ENCODE measurements at places on chromosomes 3 and 15.

GRCh38 chr3:182292591-182292990, 500.7 kb upstream of the ATP11B start:
- DNase-seq, result no peak

DNA sequence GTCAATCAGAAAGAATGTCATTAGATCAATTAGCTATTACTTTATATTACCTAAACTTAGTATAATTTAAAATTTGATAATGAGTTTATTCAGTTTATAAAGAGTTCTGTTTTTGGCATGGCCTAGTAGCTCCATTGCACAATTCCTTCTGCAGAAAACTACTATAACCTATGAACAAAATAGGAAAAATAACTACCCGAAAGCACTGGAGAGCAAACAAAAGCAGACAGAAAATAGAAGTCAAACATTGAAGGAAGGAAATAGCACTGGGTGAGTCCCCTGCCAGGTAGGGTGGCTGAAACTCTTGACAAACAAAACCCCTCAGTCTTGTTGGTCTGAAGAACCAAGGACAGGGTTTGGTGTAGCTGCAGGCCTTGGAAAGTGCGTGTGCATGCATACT, 37.5 kb downstream of the CMC1 start:
- no peak for DNase-seq

DNA sequence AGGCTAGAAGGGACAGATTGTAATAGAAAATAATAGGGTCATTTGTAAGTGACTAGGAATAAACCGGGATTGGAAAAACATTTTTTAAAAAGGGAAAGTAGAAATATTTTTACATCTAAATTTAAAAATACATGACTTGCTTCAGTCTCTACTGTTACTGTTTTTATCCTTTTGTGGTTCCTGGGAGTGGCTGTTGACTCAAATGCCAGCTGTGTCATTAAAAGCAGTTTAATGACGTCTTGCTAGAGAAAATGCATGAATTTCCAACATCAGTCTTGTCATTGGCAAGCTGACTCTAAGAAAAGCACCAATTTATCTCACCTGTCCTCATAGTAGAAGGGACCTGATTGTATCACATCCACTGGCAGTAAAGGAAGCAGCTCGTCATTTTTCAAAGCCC, 16.7 kb upstream of the LCMT2 start:
- no peak for DNase-seq

- no peak for DNase-seq
These were observed 217.5 kb upstream of the BHLHE40 start for GRCh38 chr3:4761759-4762158.

DNA sequence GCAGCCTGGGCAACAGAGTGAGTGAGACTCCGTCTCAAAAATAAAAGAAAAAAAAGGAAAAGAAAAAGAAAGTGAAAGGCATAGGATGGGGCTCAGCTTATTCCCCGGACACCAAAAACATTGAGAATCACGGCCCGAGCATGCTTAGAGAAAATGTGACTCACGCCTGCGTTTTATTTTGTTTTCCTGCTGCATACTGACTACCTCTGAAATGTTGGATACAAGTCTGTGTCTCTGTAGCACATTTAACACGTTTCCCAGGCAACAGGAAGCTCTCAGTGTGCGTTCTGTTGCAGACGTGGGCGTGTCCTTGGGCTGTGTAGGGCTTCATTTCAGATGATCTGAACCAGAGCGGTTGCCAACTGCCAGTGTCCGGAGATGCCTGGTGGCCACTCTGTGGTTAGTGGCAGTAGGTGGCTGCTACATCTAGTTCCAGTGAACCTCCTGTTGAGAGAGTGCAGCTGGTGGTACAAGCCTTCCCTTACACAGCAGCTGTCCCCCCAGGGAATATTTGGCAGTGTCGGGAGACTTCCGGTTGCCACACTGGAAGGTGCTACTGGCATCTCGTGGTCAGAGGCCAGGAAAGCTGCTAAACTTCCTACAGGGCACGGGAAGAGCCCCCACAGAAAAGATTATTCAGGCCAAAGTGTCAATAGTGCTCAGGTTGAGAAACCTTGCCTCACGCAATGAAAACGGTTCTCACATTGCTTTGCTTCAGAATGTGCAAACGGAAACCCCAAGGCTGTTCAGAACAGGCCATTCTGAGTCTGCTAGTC, 3.0 kb downstream of the SLC51A start:
- no peak for DNase-seq

- DNase-seq, result no peak
These were observed 644.2 kb downstream of the GRM7 start for GRCh38 chr3:7504886-7505775.

GRCh38 chr3:124837730-124838186, 49.4 kb downstream of the ITGB5 start:
- peak; percentile 44 for DNase-seq

DNA sequence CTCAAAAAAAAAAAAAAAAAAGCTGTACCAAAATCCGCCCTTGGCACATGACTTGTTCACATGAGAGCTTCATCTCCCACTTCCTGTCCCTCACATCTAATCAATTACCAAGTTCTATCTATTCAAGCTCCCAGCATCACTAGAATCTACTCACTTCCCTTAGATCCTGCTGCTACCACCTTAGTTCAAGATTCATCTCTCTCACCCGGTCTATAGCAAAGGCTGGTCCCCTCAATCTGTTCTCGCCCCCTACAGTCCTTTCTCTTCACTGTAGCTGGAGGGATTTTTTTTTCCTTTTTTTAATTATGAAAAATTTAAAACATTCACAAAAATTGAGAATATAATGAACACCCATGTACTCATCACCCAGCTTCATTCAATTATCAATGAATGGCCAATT, 16.7 kb upstream of the GPR160 start:
- DNase-seq, result no peak

DNA sequence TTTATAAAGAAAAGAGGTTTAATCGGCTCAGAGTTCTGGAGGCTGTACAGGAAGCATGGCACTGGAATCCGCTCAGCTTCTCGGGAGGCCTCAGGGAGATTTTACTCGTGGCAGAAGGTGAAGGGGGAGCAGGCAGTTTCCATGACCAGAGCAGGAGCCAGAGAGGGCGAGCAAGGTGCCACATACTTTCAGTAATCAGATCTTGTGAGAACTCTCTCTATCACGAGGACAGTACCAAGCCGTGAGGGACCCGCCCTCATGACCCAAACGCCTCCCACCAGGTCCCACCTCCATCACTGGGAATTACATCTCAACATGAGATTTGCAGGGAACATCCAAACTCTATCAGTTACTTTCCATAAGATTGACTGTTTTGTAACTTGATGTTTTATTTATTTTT, 70.7 kb upstream of the SYN2 start:
- no peak for DNase-seq

GRCh38 chr3:139120086-139121056, 75.7 kb upstream of the PRR23C start:
- no peak for DNase-seq

GRCh38 chr3:62833538-62833937, 41.7 kb downstream of the CADPS start:
- no peak for DNase-seq

DNA sequence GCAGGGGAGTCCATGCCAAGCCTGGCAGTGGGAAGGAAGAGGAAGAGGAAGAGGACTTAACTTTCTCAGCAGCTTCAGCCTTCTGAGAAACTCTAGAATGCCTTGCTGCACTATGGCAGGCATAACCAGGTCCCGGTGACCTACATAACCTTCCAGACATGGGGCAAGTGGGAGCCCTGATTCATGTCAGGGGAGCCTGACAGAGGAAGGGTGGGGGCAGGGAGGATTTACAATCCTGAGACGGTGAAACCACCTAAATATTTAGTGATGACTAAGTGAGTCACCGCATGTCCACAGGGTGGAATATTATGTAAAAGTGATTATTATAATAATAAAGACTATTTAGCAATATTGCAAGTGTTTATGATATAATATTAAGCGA, 46.7 kb downstream of the AMOTL2 start:
- DNase-seq, result no peak

- DNase-seq, result no peak
These were observed 2.8 kb upstream of the RPL24 start for GRCh38 chr3:101689286-101689685.

DNA sequence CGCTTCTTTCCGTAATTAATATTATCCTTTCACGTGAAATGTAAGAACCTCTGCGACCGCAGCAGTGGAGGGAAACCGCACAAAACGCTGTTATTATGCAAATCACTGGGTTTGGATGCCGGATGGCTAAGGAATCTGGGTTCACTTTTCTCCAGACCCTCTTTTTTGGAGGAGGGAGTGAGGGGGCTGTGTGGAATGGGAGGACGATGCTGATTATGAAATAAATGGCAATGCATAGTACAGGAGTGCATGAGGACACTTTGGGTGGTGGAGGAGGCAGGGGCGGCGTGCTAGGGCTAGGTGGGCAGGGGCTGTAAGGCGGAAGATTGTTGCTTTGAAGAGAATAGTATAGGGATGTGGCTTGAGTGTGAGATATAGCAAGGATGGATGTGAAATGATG, 1.8 kb downstream of the CADM2 start:
- DNase-seq, result no peak

- no peak for DNase-seq
These were observed 2.6 kb downstream of the LIPC start for GRCh38 chr15:58434334-58434875.

DNA sequence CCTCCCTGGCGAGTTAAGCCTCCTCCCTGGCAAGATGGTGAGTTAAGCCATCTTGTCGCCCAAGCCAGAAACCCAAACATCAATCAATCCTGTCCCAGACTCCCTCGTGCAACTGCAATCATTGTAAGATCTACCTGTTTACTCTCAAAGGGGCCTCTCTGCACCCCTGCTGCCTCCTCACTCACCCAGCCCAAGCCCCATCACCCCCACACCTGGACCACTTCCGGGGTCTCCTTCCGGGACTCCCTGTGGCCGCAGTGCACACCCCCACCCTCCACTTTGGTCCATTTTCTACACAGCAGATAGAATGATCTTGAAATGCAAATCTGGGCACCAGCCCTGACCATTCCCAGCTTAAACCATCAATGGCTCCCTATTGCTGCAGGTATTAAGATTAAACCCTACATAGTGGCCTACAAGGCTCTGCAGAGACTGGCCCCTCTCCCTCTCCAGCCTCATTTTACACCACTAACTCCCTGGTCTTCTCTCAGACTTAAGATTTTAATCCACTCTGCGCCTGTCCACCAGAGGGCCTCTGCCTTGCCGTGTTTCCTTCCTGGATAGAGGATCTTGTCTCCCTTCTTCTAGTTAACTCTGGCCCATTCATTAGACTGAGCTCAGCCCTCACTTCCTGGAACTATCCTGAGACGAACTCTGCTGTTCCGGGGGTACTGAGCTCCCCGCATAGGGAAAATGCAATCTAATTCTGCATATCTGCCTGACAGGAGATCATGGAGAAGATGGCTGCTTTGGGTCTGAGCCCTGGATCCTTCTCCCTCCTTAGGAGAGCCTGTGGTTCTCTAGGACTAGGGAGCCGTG, 41.9 kb upstream of the SLC6A1 start:
- DNase-seq, result no peak

- no peak for DNase-seq
These were observed 145.9 kb upstream of the GALNT15 start for GRCh38 chr3:16028604-16029003.

GRCh38 chr15:85515212-85515611, 134.8 kb downstream of the AKAP13 start:
- no peak for DNase-seq

- peak; percentile 34 for DNase-seq
These were observed 108.9 kb downstream of the FBLN2 start for GRCh38 chr3:13657660-13658435.

DNA sequence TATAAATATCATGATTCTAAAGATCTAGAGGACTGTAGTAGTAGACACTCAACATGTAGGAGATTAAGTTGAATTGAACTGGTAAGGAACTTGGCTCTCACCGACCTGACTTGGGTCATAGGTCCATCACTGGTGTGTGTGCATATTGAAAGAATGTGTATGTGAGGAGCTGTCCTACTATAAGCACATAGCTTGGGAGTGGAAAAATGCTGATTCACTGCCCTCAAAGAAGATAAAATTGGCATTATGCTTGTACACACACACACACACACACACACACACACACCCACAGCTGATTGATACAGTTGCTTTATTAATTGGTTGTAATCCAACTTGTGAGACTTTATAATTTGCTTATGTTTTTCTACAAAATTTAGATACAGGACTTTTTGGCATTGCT, 411.0 kb upstream of the NR2F2 start:
- no peak for DNase-seq

DNA sequence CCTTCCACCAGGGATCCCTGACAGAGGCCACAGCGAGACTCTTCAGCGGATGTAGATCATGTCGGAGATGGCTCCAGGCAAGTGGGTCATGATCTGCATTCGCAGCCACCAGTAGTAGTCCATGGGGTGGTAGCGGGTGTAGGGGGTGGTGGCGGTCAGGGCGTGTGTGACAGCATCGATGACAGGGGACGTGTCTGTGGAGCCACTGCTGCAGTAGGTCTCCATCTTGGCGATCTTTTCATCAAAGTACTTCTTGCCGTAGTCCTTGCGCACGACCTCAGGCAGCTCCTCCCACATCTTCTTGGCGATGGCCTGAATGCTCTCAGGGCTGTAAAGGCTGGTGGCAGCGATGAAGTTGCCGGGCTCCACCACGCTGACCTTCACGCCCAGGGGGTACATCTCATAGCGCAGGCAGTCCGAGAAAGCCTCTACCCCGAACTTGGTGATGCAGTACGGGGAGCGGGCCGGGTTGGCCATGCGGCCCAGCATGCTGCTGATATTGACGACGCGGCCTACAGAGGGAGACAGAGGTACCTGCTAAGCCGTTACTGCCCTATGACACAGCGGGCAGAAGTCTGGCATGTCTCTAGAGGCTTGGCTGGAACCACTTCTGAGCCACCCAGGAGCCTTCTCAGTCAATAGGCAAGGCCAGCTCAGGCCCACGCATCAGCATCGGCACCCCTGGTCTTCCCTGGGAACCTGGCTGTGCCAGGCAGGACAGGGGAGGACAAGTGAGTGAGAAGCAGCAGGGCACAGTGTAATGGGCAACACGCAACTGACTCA, 43.7 kb downstream of the BDH1 start:
- no peak for DNase-seq

- no peak for DNase-seq
These were observed 989 bp upstream of the PPIB start for GRCh38 chr15:64163659-64164362.

GRCh38 chr3:9715764-9716437, 12.3 kb downstream of the CPNE9 start:
- peak; percentile 85 for DNase-seq

GRCh38 chr15:40002295-40002694, 36.7 kb downstream of the SRP14 start:
- DNase-seq, result no peak
